Neural progenitor cell (in vitro differentiated cells): ENCODE measurements at places on chromosomes 13 and 19. TPM values are rescaled to one million over a fixed set of nuclear protein-coding genes. Genes with fewer than 3 reads are reported as not detected.

GRCh38 chr19:30316560-30317106 lies 55.6 kb upstream of the ZNF536 start:
- H3K4me1 ChIP-seq, result peaks cover 4% of the 10 kb centered on the region
- H3K4me3 ChIP-seq, result no peak overlapping the region

GRCh38 chr19:2791876-2792275 lies 6.6 kb downstream of the THOP1 start:
- H3K27ac ChIP-seq, result no peak overlapping the region
- DNase-seq, result no peak
- H3K4me1 ChIP-seq, result peaks cover 4% of the 10 kb centered on the region
- H3K36me3 ChIP-seq, result no peaks in the 10 kb centered on the region

GRCh38 chr19:11848594-11849469 lies at the start of gene ZNF439:
ZNF439 (plus strand) TSS chr19:11848726; CDS start chr19:11848868, 142 bp downstream.
- peak; percentile 80 for DNase-seq
- peak within 1 kb of the TSS; percentile 38 for H3K4me3 ChIP-seq
- H3K4me1 ChIP-seq, result no peaks in the 10 kb centered on the region
- H3K27me3 ChIP-seq, result no peaks in the 10 kb centered on the region
- H3K36me3 ChIP-seq, result no peaks in the 10 kb centered on the region

Gene PLIN5
- total RNA-seq, result 1.2 and 5.1 TPM in 2 replicates

DNA sequence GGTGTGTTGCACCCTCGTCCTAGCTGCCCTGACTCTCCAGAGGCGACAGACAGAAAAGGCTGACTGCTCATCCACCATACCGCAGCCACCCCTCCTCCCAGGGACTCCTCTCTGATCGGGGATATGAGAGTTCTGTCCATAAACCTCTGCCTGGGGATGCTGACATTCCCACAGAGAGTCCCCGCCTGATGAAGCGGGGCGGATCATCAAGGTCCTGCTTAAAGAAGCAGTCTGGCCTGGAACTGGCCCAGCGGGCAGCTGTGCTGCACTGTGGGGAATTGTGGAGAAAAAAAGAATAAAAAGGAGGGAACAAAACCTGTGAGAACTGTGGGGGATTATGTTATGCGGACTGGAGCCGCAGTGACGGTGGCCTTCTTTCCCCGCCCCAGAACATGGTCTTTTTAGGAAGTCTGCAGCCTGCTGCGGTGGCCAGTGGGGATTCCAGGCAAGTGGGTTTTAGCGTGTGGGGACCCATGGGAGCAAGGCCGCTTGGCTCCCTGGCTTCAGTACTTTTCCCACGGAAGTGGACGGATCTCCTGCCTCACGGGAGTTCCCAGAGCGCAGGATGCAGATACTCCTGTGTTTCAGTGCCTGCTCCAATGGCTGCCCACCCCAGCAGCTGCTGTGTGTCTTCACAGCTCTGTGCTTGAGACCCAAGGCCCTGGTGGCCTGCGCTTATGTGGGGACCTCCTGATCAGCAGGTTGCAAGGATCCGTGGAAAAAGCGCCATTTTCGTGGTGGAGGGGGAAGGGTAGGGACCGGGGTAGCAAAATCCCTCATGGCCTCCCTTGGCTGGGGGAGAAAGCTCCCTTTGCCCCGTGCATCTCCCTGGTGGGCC lies 1456.2 kb upstream of the SLC10A2 start:
- no peaks in the 10 kb centered on the region for H3K27me3 ChIP-seq
- no peak for DNase-seq
- H3K4me1 ChIP-seq, result no peaks in the 10 kb centered on the region
- H3K4me3 ChIP-seq, result no peak overlapping the region
- no peak overlapping the region for H3K27ac ChIP-seq

- H3K4me1 ChIP-seq, result no peaks in the 10 kb centered on the region
- no peak overlapping the region for H3K4me3 ChIP-seq
- no peak for DNase-seq
- H3K36me3 ChIP-seq, result no peaks in the 10 kb centered on the region
- H3K27ac ChIP-seq, result no peak overlapping the region
These were observed 377.0 kb downstream of the ITGBL1 start for GRCh38 chr13:101829484-101829883.

Gene ZNF575
- total RNA-seq, result not detected in 2 replicates

DNA sequence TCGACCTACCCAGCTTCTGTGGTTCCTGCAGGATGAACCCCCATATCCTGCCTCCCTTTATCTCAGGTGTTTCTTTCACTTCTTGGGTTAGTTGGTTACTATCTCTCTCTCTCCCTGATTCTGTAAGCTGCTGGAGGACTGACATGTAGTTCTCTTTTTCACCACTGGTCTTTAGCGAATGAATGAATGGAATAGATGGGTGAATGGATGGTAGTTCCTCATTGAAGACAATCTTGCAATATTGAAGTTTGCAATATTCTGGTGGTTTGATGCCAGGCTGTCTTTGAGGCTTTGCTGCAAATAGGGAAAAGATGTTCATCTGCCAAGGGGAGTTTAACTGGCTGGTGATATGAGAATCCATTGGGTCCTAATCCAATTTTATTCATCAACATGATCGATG lies 120.2 kb downstream of the UBL3 start:
- H3K27ac ChIP-seq, result no peak overlapping the region
- H3K4me3 ChIP-seq, result no peak overlapping the region
- H3K27me3 ChIP-seq, result no peaks in the 10 kb centered on the region
- H3K36me3 ChIP-seq, result no peaks in the 10 kb centered on the region
- H3K4me1 ChIP-seq, result no peaks in the 10 kb centered on the region
- no peak for DNase-seq

- peak; percentile 79 for DNase-seq
- H3K27me3 ChIP-seq, result no peaks in the 10 kb centered on the region
- no peaks in the 10 kb centered on the region for H3K36me3 ChIP-seq
- H3K4me1 ChIP-seq, result peaks cover 13% of the 10 kb centered on the region
- peak overlapping the region; percentile 61 for H3K27ac ChIP-seq
These were observed 9.9 kb downstream of the RANBP3 start for GRCh38 chr19:5967994-5968430.

DNA sequence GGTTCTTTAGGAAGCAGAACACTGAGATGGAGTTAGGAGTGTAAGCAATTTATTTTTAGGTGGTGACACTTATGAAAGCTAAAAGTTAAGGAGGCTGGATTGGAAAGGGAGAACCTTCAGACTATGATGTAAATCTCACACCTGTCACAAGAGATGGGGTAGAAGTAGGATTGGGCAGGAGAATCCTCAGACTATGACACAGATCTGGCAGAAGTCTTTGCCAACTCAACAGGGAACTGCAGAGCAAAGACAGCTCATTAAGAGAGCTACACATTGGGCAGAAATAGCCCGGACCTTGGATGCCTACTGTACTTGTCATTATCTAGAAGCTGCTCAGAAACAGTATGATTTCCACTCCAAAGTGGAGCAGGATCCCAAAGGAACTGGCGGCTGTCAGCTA lies 134.4 kb downstream of the DNAJC15 start:
- H3K27ac ChIP-seq, result no peak overlapping the region
- H3K4me3 ChIP-seq, result no peak overlapping the region
- no peak for DNase-seq
- H3K4me1 ChIP-seq, result no peaks in the 10 kb centered on the region

DNA sequence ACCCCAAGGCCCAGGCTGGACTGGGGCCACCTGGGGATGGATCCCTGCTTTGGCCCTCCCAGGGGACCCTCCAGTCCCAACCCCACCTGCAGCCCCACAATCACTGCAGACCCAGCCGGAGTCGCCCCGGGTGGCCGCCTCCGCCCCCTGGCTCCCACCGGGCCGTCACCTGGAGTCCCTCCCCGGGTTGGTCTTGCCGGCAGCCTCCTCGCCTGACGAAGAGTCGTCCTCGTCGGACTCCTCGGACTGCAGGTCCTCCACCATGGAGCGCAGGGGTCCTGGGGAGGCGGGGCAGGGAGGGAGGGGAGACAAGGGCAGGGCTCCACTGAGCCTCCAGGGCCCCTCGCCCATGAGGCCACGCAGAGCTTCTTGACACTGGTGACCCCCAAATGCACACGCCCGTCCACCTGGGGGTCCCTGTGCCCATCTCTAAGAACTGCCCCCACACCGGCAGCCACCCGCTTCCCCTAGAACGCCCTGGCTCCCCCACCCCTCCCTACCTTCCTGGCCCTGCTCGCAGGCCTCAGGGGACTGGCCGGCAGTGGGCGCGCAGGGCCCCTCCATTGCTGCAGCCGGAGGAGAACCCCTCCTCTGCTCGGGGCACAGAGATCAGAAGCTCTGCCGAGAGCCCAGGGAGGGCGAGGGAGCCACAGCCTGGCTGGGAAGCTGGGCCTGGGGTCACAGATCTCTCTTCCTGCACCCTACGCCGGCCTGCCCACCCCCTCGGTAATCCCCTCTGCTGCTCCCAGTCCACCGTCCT lies 63.4 kb downstream of the MLLT1 start:
- peak overlapping the region; percentile 86 for H3K27ac ChIP-seq
- no peak for DNase-seq
- H3K4me1 ChIP-seq, result peaks cover 19% of the 10 kb centered on the region
- H3K27me3 ChIP-seq, result no peaks in the 10 kb centered on the region

DNA sequence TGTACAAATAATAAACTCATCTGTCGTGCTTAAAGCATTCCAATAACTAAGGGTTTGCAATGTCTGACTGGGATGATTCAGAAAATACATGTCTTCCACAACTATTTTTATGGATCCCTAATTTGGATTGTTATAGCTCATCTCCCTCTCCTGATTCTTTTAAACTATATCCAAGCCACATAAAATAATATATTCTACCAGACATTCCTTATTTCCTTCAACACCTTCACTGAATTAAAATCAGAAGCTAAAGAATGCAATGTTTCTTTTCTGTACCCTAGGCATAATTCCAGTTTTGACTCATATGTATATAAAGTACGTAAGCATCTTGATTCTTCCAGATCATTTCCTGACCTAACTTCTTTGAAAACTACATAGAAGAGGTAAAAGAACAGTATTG lies 420.4 kb downstream of the EFNB2 start:
- no peaks in the 10 kb centered on the region for H3K36me3 ChIP-seq
- H3K4me3 ChIP-seq, result no peak overlapping the region
- no peak overlapping the region for H3K27ac ChIP-seq
- H3K4me1 ChIP-seq, result peaks cover 29% of the 10 kb centered on the region
- no peaks in the 10 kb centered on the region for H3K27me3 ChIP-seq
- DNase-seq, result no peak

Gene CTXN1
- 3.7 and 34.3 TPM in 2 replicates for total RNA-seq

DNA sequence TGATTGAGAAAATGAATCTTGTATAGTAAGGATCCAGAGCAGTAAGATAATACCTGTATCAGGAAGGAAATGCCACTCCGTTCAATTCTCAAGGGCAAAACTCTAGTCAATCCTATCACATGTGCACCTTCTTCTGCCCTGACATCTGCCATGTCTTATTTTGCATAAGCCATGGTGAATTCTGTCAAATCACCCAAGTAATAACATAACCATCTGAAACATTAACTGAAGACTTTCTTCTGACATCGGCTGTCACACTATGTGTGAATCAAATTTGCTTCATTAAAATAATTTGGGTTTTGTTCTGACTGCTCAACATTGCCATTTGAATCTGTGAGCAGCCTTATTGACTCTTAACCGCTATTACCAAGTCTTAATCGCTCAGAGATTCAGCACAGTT lies 91.2 kb downstream of the PCDH9 start:
- no peaks in the 10 kb centered on the region for H3K27me3 ChIP-seq
- H3K4me3 ChIP-seq, result no peak overlapping the region
- no peak overlapping the region for H3K27ac ChIP-seq
- no peaks in the 10 kb centered on the region for H3K4me1 ChIP-seq
- no peaks in the 10 kb centered on the region for H3K36me3 ChIP-seq

- peaks cover 3% of the 10 kb centered on the region for H3K36me3 ChIP-seq
- no peak overlapping the region for H3K27ac ChIP-seq
- H3K4me3 ChIP-seq, result no peak overlapping the region
These were observed 3.3 kb upstream of the GPR183 start for GRCh38 chr13:99310382-99311031.

- H3K27ac ChIP-seq, result no peak overlapping the region
- no peak overlapping the region for H3K4me3 ChIP-seq
- no peak for DNase-seq
- no peaks in the 10 kb centered on the region for H3K36me3 ChIP-seq
- no peaks in the 10 kb centered on the region for H3K27me3 ChIP-seq
- H3K4me1 ChIP-seq, result no peaks in the 10 kb centered on the region
These were observed 2.4 kb upstream of the HSH2D start for GRCh38 chr19:16141043-16141442.

GRCh38 chr13:106415442-106415841 lies 120.0 kb downstream of the EFNB2 start:
- H3K4me3 ChIP-seq, result no peak overlapping the region
- peaks cover 19% of the 10 kb centered on the region for H3K4me1 ChIP-seq
- DNase-seq, result no peak
- H3K36me3 ChIP-seq, result no peaks in the 10 kb centered on the region
- no peak overlapping the region for H3K27ac ChIP-seq
- no peaks in the 10 kb centered on the region for H3K27me3 ChIP-seq

Gene NLRP11
- total RNA-seq, result not detected in 2 replicates

- H3K4me1 ChIP-seq, result peaks cover 6% of the 10 kb centered on the region
- H3K4me3 ChIP-seq, result peak overlapping the region; percentile 32
- H3K36me3 ChIP-seq, result no peaks in the 10 kb centered on the region
- DNase-seq, result peak; percentile 82
- peaks cover 41% of the 10 kb centered on the region for H3K27me3 ChIP-seq
- H3K27ac ChIP-seq, result no peak overlapping the region
These were observed 5.4 kb downstream of the LINGO3 start for GRCh38 chr19:2302319-2303210.

DNA sequence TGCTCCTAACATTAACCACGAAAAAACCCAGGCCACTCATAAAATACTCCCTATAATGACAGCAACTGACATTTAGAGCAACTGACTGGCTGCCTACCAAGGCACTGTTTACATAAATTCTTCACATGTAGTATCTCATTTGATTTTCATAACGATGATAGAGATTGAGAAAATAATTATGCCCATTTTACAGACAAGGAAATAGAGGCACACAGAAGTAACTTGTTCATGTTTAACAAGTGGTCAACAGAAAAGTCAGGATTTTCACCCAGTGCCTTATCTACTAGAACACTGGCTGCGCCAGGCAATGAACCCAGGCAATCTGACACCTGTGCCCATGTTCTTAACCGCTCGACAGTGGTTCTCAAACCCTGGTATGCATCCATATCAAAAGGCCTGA lies 6.3 kb downstream of the ZNF45 start:
- H3K36me3 ChIP-seq, result peaks cover 7% of the 10 kb centered on the region
- H3K4me3 ChIP-seq, result no peak overlapping the region
- H3K4me1 ChIP-seq, result peaks cover 4% of the 10 kb centered on the region
- no peak overlapping the region for H3K27ac ChIP-seq
- no peak for DNase-seq

Gene IL12RB1
- not detected in 2 replicates for total RNA-seq

Gene HCN2
- total RNA-seq, result 0.06 TPM in 1 of 2 replicates, not detected in the other

DNA sequence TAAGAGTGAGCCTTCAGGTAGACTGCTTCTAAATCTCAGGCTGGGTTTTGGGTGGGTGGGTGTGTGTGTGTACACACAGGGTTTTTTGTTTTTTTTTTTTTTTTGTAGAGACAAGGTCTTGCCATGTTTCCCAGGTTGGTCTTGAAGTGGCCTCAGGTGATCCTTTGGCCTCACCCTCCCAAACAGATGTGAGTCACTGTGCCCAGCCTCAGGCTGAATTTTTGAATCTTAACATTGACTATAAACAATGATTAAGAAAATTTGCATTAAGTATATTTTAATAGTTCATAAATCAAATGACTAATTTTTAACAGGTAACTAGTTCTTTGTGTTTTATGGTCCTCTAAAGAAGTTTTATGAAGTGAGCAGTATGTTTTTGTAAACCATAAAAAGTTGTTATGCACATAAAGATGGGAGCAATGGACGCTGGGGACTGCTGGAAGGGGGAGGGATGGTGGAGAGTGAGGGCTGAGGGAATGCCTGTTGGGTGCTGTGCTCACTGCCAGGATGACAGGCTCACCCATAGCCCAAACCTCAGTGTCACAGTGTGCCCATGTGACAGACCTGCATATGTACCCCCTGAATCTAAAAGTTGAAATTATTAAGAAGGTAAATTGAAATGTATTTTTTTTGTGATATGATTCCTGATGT lies 60.2 kb downstream of the ZNF136 start:
- no peak overlapping the region for H3K4me3 ChIP-seq
- no peak for DNase-seq
- H3K4me1 ChIP-seq, result no peaks in the 10 kb centered on the region
- H3K27me3 ChIP-seq, result no peaks in the 10 kb centered on the region
